ENCODE measurements at places on chromosomes 6 and 20. TPM values are rescaled to one million over a fixed set of nuclear protein-coding genes. Genes with fewer than 3 reads are reported as not detected.

GRCh38 chr20:44224637-44225036, 14.1 kb upstream of the OSER1 start:
- H3K27me3 ChIP-seq = no peaks in the 10 kb centered on the region
- no peak for DNase-seq
- no peak overlapping the region for H3K4me3 ChIP-seq
- no peak overlapping the region for H3K27ac ChIP-seq
- H3K4me1 ChIP-seq = no peaks in the 10 kb centered on the region

PLA2G7 gene
- total RNA-seq = 1.5 TPM

- no peak for DNase-seq
- no peaks in the 10 kb centered on the region for H3K36me3 ChIP-seq
- no peaks in the 10 kb centered on the region for H3K4me1 ChIP-seq
These were observed 174.9 kb upstream of the PRND start for GRCh38 chr20:4546786-4547185.

GRCh38 chr6:124432620-124433019, 529.6 kb upstream of the RNF217 start:
- no peaks in the 10 kb centered on the region for H3K4me1 ChIP-seq
- no peak for DNase-seq
- H3K27me3 ChIP-seq = no peaks in the 10 kb centered on the region
- no peak overlapping the region for H3K4me3 ChIP-seq
- H3K36me3 ChIP-seq = no peaks in the 10 kb centered on the region

PRRT1 gene
- 0.21 TPM for total RNA-seq

DNA sequence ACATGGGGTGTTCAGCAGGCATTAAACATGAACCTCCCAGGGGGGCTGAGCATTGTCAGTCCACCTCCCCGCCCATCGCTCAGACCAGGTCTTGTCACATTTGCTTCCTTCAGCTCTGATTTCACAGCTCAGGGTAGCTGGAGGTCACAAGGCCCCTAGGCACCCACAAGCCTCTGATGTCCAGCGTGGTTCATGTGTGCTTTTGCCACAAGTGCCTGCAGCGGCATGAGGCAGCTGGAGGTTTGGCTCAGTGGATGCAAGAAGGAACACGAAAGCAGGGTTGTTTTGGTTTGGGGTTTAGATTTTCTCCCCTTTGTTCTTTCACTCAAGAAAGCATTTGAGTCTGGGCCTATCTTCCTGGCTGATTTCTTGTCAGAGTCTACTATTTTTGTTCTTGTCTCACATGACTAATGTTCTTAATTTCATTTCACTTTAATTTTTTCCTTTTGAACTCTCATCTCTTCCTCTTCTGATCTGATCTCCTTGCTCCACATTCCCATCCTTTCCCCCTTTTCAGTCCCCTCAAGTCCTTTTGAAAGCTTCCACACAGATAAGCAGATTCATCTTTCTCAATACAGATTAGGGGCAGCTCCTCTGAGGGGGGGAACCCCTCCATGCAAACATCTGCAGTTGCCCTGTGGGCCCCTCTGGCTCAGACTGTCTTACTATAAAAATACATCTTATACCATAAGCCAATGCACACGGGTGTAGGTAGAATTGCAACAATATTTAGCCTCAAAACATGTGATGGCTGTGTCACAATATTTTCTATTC, 68.1 kb upstream of the CEP85L start:
- no peak overlapping the region for H3K27ac ChIP-seq
- H3K4me3 ChIP-seq = no peak overlapping the region
- no peaks in the 10 kb centered on the region for H3K36me3 ChIP-seq
- no peaks in the 10 kb centered on the region for H3K27me3 ChIP-seq

GRCh38 chr6:150208611-150209352, 65.9 kb downstream of the PPP1R14C start:
- H3K27me3 ChIP-seq = no peaks in the 10 kb centered on the region
- no peak for DNase-seq
- no peak overlapping the region for H3K4me3 ChIP-seq
- no peaks in the 10 kb centered on the region for H3K36me3 ChIP-seq

Measured in tibial nerve (tissue), 4 donors.